ENCODE measurements at places on chromosomes 7 and 10.

DNA sequence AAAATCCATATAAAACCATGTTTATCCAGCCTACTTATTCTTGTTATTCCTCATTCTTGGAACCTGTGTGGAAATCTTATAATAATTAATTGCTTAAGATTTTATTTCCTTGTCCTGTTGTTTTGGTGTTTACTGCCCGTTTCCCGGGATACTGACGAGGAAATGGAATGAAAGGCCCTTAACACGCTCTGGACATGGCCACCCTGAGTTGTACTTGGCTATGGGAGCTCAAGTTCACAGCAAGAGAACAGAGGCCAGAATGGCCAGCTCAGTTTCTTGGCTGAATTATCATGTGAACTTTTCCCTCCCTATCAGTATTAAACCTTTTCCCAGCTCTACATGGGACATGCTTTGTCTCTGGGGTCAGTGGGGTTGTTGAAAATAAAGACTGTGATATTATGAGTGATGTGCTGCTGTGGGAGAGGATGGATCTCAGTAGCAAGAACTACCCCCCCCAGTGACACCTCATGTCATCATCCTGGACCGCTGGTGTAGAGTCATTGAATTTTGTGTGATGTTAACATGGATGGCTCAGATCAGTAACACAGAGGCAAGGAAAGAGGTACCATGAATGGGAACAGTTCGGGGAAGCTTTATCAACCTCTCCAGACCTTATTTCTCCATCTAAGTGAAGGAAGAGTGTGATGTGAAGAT, 87.0 kb upstream of the IGFBP3 start:
- no peak for DNase-seq

DNA sequence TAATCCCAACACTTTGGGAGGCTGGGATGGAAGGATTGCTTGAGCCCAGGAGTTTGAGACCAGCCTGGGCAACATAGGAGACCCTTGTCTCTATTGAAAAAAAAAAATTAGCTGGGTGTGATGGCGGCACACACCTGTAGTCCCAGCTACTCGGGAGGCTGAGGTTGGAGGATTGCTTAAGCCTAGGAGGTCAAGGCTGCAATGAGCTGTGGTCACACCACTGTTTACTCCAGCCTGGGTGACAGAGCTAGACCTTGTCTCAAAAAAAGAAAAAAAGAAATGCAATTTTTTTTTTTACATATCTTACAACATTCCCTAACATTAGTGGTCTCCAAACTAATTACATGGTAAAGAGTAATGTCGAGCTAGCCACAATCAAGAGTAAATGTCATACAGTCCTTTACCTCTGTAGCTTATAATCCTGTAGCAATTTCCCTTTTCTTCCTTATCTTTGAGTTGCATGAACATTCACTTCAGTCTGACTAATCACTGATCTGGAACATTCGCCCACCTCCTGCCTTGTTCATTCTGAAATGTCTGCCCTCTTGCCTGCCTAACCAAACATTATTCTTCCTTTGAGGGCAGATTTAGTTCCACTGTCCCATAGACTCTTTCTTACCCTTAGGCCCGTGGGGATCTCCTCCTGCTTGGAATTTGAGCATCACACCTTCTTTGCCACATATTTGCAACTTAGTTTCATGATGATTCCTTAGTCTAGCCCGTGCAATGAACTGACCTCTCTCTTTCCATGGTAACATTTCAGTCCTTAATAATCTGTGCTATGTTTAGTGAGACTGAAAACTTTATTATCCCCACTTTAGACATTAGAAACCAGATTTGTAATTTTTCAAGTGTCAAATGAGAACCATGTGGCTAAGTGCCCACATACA, 4.8 kb upstream of the VCL start:
- DNase-seq: no peak

DNA sequence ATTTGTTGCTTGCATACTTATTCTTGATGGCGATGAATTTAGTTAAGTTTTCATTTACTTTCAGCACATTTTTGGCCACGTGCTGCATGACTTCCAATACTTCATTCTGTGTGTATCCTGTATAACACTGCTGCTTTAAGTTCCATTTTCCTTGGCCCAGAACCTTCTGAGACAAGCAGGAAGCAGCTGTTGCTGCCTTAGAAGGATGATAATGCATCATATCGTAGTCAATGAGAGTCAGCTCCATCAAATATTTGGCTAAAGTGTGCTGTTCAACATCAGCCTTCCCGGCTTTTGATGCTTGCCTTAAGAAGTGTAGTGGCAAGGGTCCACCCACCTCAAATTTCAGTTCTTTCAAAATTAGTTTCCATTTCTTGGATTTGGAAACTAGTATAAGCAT, 59.2 kb upstream of the GLCCI1 start:
- no peak for DNase-seq

- DNase-seq: no peak
Measured at GRCh38 chr7:27316311-27316710, 73.7 kb downstream of the EVX1 start.

DNA sequence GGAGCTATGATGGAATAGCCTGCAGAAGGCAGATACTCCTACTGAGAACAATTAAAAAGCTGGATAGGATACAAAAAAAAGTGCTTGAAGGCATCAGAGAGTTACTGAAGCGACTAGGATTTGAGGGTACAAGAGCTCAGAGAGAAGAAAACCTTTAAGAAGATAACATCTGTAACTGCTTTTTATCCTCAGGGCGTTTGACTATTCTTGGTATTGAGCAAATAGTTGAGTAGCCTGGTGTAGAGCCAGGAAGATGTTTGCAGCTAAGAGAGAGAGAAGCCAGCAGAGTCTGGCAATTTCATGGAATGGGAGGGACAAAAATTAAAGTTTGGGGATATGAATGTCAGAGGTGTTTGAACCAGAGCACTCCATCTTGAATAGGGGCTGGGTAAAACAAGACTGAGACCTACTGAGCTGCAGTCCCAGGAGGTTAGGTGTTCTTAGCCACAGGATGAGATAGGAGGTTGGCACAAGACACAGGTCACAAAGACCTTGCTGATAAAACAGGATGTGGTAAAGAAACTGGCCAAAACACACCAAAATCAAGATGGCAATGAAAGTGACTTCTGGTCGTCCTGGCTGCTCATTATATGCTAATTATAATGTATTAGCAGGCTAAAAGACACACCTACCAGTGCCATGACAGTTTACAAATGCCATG, 428.8 kb downstream of the SH2D4B start:
- no peak for DNase-seq

DNA sequence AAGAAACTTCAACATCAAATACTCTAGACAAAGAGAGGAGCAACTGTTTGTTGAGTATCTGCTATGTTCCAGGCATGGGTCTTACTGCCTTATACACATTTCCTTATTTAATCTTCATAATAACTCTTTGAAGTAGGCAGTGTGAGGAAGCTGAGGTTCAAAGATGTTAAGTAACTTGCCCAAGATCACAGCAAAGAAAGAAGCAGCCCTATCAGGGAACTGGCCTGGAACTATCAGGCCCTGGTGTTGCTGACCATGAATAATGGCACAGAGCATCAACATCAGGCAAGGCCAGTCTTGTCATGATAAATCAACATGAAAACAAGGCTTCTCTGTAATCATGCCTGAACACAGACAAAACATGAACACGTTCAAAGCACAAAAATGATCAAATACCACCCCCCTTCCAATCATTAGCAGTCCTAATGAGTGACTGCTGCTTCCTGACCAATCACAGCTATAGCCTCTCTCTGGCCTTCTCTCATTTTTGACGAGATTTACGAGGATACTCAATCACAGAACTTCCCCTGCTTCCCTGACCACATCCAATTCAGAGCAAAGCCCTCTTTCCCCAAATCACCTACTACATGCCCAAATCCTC, 2.3 kb downstream of the GSDME start:
- DNase-seq: no peak

GRCh38 chr10:98384531-98385133, 30.4 kb downstream of the PYROXD2 start:
- no peak for DNase-seq

DNA sequence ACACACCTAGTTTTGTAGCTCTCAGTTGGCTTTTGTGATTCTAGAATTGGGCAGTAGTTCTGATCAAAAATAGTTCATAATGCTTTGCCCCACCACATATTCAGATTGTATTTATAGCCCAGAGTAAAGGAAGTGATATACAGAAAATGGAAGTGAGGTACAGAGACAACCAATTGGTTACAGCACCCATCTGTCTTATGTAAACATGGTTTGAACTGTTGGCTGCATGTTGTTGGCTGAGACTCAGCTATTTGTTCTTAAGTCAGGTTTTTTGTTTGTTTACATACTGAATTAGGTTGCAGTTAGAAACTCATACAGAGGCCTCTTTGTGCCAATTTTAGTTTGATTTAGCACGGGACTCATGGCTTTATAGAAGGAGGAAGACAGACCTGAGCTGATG, 158.9 kb upstream of the GPR26 start:
- no peak for DNase-seq

DNA sequence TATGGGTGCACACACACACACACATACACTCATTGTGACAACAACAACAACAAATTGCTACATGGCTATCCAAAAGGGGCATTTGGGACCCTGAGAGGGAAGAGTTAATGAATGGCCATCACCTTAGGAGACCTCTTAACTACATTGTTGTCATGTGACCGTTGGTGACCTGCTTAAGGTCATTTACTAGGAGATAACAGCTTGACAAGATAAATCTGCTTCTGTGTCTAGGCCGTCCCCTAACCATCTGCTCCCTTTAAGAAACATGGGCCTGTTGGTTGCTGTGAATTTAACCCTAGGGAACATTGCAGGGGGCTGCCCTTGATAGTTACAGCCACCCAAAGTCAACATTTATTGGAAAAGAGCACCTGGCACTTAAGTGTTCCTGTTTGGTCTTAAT, 29.7 kb downstream of the C1QL3 start:
- no peak for DNase-seq

DNA sequence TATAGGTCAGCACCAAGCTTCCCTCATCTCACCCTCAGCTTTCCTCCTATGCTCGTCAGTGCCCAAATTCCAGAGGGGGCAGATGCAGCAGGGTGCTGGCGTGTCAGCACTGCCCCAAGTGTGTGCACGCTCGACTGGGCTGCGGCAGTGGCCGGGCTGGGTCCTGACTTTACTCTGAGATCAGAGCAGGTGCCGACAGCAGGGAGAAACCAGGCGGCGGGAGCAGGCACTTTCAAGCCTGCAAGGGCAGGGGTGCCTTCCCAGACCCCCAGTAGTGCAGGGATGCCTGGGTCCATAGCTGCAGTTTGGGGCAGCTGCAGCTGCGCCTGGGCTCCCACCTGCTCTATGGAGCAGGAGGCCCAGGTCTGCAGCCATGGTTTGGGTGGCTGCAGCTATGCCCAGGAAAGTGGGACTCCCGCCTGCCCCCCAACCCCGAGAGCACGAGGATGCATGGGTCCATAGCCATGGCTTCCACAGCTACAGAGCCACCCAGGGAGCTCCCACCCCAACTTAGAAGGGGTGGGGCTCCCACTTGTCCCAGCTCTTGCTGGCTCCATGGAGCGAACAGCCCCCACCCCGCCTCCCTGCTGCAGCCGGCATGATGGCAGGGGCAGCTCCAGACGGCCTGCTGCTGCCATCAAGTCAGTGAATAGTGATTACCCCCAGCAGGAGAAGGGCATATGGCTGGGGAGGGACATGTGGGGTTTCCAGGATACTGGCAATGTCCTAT, 199.2 kb upstream of the KMT2E start:
- no peak for DNase-seq

GRCh38 chr7:92678291-92678920, 88.2 kb upstream of the FAM133B start:
- DNase-seq: no peak

GRCh38 chr10:86662186-86663045, 5.9 kb upstream of the LDB3 start:
- no peak for DNase-seq

GRCh38 chr10:103847909-103848468, 7.4 kb downstream of the SH3PXD2A start:
- DNase-seq: no peak

- DNase-seq: no peak
Measured at GRCh38 chr7:94561841-94562514, 52.4 kb downstream of the CASD1 start.

- no peak for DNase-seq
Measured at GRCh38 chr7:154699417-154699816, 303.5 kb downstream of the PAXIP1 start.

DNA sequence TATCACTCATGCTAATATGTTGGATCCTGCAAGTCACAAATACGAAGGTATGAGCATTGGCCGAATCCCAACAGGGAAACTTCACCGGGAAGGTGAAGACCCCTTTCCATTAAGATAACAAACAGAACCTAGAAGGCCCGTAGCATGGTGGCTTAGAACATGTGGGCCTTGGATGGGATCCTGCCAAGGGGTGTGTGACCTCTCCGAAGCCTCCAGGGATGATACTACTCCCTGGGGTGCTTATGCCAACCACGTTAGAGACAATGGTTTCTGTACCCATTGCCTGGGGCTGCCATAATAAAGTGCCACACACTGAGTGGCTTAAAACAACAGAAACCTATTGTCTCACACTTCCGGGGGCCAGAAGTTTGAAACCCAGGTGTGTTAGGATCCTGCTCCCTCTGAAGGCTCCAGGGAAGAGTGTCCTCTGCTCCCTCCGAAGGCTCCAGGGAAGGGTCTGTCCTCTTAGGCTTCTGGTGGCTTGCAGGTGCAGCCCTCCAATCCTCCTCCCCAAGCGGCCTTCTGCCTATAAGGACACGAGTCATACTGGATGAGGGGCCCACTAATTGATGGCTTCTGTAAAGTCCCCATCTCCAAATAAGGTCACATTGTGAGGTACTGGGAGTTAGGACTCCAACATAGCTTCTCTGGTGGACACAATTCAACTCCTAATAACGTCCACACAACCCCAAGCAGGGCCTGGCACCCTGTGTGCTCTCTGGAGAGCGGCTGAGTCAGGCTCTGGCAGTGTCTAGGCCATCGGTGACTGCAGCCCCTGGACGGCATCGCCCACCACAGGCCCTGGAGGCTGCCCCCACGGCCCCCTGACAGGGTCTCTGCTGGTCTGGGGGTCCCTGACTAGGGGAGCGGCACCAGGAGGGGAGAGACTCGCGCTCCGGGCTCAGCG, 992 bp upstream of the MGMT start:
- DNase-seq: no peak

DNA sequence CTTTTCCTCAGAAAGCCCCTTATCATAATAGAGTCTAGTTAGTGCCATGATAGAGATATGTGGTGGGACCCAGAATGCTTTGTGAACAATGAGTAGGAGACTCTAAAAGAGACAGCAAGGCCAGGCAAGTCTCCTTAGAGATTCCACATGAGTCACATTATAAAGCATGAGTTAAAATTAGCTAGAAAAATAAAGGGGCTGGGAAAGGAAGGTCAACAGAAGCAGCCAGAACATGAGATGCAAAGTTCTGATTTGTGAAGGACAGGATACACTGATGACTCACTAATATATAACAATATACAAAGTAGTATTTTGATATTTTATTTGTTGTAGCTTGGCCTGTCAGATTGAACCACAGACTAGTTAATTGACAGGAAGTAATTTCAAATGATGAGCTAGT, 25.3 kb upstream of the SNX13 start:
- no peak for DNase-seq
